ENCODE measurements at places on chromosomes 1 and 21. TPM values are rescaled to one million over a fixed set of nuclear protein-coding genes. Genes with fewer than 3 reads are reported as not detected.

The NUAK2 gene
- total RNA-seq: 36.3 TPM

GRCh38 chr1:91550961-91551360, 50.3 kb downstream of the CDC7 start:
- DNase-seq: no peak

GRCh38 chr21:31873696-31874599, 1.1 kb downstream of the HUNK start:
- no peak for DNase-seq

- DNase-seq: no peak
Measured at GRCh38 chr1:221302357-221302756, 423.1 kb downstream of the HLX start.

GRCh38 chr1:2300851-2301606, 72.9 kb downstream of the SKI start:
- peak; percentile 94 for DNase-seq

All from suprapubic skin (tissue), 4 donors.